Femur (tissue), 1 donor: ENCODE measurements at places on chromosomes 12 and 14.

- DNase-seq, result no peak
These were observed 38.8 kb downstream of the CBX5 start for GRCh38 chr12:54240971-54241588.

GRCh38 chr12:62934239-62934798 is 631 bp downstream of the PPM1H start:
- peak; percentile 36 for DNase-seq

DNA sequence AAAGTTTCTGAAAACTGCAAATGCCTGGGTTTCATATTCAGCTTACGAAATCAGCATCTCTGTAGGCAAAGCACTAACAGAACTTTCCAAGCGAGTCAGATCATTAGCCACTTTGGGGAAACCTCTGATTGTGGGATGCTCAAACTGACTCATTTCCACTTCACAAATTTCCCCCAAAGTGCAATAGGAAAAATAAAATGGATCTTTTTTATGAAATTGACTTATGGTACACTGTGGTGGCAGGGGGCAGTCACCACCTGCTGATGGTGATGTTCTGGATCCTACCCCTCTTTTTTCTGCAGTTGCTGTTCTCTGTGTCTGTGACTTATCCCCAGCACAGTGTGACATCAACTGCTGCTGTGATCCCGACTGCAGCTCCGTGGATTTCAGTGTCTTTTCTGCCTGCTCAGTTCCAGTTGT is 5.6 kb downstream of the TCTN1 start:
- no peak for DNase-seq

GRCh38 chr14:86540636-86541247 is 1010.8 kb downstream of the FLRT2 start:
- no peak for DNase-seq

DNA sequence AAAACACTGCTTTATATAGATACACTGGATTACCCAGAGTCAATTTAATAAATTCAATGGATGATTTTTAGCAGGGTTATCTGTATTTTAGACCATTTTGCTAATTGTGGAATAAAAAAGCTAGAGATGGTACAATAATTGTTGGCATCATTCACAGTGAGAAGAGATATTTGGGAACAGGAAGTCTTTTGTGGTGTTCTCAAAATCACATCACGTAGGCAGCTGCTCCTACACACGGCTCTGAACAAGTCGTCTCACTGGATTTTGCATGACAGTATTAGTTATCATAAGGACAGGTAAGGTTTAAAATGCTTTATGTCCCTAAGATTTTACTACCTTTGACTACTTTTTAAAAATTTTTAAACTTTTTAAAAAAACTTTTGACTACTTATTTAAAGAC is 52.0 kb downstream of the PAPLN start:
- DNase-seq, result no peak

DNA sequence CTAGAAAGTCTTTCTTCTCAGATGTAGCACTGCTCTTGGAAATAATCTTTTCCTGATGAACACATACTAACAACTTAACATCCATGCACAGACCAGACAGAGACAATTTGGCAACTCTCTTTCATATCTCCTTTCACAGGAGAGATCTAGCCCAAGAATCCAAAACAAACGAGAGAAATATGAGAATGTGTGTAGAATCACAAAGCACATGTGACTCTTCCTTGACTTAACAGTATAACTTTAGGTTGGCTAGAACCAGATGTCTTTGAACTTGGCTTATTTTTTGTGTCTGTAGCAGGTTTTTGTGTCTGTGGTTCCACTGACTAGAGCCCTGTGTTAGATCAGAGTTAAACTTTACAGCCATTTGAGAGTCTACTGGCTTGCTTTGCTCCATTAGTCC is 114.2 kb downstream of the STXBP6 start:
- DNase-seq, result no peak

- DNase-seq, result no peak
These were observed 1.1 kb downstream of the MED6 start for GRCh38 chr14:70599345-70599744.

DNA sequence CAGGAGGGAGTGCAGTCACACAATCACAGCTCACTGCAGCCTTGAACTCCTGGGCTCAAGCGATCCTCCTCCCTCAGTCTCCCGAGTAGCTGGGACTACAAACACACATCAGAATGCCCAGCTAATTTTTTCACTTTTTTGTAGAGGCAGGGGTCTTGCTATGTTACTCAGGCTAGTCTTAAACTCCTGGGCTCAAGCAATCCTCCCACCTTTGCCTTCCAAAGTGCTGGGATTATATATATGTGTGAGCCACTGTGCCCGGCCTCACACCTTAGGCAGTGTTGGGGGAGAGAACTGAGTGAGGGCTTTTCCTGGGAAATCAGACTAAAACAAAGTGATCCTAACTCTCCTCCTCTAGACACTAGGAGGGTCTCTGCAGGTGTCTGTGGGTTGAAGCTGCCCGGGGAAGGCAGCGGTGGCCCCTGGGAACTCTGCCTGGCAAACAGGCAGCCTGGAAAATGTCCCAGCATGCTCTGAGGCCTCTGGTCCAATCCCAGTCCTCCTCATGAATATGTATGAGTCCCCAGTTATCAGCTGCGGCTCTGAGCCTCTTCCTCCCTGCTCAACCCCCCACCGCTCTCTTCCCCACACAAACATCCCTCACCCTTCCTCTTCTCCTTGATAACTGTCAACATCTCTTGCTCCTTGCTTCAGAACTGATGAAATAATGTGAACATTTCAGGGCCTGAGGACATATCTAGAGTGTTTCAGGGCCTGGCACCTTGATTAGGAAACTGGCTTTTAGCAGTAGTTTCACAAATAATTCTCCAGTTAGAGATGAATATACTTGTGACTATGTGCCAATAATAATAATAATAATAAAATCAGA is 7.9 kb upstream of the NAA25 start:
- DNase-seq, result peak; percentile 60

- DNase-seq, result peak; percentile 72
These were observed 43.5 kb downstream of the DNAI7 start for GRCh38 chr12:25151476-25151875.
